ENCODE measurements at places on chromosomes 4 and X. TPM values are rescaled to one million over a fixed set of nuclear protein-coding genes. Genes with fewer than 3 reads are reported as not detected.

Gene XK
- 11.4 TPM for polyA plus RNA-seq

Gene LNX1
- polyA plus RNA-seq = 5.1 TPM

Gene GAB3
- polyA plus RNA-seq = 5.5 TPM

Gene MAGEA11
- polyA plus RNA-seq = not detected

Gene PHEX
- 8.7 TPM for polyA plus RNA-seq

Gene MBNL3
- 16.4 TPM for polyA plus RNA-seq

Gene GPC3
- polyA plus RNA-seq = 471 TPM
